ENCODE measurements at places on chromosomes 5 and 9.
A peak's percentile ranks its signal among the peaks of the same experiment; 100 is the strongest.

DNA sequence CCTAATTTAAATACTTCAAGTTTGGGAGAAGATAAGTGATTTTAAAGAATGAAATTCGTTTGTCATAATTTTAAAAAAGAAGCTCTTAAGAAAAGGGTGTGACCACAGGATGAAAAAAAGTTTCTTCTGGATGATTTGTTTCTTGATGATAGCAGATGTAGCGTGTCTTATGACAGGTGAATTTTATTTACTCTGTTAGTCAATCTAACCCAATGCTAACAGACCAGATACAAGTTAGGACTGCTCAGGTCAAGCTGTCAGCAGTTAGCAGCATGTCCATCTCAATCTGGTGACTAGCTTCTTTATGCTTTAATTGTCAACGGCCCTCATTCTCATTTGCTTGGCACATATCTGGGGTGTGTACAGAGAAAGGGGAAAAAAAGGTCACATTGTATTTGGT is 456.0 kb downstream of the BNC2 start:
- no peak for DNase-seq

DNA sequence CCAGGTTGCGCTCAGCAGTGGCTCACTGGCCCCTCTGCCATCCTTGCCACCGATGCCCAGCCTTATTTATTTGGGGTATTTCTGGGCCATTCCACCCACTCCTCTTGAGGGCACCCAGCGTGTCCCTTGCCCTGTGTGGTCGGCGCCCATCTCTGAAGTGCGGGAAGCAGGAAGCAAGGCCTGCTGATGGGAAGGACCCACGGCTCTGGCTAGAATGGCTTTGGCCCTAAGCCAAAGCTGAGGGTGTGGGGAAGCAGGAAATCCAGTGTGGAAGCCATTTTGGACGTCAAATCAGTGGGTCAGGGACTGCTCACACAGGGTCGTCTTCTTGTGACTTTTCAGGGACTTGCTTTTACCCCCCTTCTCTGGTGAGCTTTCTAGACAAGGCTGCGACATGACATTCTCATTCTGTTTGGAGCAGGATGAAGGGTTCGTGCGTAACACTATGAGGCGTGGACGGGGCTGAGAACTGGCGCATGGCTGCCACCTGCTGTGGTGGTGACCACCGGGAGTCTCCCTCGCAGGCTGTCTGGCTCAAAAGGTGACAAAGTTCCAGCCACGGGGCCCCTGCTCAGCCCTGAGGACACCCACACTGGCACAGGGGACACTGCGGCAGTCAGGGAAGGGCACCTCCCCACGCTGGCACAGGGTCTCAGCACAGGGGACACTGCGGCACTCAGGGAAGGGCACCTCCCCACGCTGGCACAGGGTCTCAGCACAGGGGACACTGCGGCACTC is 50.7 kb upstream of the NKD2 start:
- DNase-seq = no peak

DNA sequence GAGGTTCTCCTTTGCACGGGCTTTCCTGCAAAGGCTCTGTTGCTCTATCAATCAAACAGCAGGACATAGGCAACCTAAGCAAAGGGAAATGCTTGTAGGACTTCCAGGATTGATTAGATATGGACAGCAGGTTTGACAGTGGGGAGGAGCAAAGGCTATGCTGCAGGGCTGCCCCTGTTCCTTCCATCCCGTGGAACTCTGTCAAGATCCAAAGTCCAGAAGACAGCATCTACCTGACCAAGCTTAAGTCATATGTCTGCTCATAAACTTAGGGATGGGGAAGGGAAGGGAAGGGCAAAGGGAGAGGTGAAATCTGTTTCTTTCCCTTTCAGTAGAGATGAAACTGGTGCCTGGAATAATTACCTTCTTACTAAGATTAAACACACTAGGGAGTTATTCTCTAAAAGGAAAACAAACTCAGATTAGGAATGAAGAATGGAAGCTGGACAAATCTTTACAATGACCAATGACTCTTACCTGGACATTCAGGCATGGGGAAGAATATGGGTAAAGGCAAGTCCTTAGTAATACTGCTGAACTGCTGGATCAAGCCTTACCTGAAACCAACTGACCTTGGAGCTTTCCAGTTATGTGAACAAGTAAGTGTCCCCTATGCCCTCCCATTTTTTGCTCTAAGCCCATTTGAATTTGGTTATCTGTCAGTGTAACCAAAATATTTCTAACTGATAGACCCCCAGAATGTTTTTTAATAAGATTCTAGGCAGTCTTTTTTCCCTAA is 8.4 kb upstream of the ACOT12 start:
- DNase-seq = no peak

- peak; percentile 4 for DNase-seq
Observed at GRCh38 chr9:125142560-125143376, 560 bp downstream of the SCAI start.

DNA sequence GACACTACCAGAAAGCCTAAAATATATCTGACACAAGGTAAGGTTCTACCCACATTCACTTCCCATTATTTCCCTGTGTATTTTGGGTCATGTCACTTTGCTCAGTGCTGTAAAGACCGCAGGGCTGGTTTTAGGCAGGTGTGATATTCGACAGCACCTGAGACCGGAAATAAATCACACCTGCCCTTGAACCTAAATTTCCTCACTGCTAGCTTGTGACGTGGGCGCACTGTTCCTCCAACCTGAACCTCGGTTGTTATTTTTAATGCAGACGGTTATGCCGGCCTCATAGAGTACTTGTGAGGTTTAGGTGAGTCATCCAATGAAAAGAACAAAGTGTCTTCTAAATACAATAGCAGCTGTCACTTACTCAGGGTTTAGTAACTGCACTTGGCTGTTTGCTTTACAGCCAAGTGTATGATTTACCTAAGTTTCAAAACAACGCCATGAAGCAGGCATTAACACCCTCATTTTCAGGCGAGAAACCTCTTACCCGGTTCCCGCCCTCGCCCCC is 20.7 kb upstream of the ZNF782 start:
- peak; percentile 37 for DNase-seq

DNA sequence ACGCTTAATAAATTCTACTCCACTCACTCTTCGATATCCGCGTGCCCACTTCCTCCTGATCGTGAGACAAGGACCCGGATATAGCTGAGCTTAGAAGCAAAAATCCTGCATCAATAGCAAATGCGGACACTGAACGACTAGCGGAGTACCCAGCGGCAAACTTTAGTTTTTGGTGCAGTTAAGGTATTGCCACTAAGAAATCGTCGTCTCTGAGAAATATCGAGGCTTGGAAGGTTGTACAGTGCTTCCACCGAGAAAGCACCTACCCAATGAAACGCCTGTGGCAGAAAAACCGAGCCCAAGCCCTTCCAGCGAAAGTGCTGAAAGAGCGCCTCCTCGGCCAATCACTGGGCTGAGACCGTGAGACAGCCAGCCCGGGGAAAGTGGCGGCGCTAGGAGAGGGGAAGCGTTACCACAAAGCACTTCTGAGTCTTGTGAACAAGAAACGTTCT is 32.2 kb downstream of the ANXA2R start:
- peak; percentile 71 for DNase-seq

GRCh38 chr9:78470741-78471140 is 173.8 kb downstream of the PSAT1 start:
- DNase-seq = no peak

DNA sequence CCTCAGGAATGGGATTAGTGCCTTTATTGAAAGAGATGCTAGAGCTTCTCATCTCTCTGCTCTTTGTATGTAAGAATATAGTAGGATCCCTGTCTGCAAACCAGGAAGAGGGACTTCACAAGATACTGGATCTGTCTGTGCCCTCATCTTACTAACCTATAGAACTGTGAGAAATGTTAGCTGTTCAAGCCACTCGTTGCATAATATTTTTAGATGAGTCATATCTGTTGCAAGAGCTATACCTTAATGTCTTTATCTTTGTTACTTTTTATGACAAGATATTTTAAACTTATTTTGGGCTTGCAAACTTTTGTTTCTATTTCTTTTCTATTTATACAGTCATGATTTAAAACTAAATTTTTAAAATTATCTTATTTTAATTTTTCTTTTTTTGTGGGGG is 1296.8 kb upstream of the CDH6 start:
- no peak for DNase-seq

DNA sequence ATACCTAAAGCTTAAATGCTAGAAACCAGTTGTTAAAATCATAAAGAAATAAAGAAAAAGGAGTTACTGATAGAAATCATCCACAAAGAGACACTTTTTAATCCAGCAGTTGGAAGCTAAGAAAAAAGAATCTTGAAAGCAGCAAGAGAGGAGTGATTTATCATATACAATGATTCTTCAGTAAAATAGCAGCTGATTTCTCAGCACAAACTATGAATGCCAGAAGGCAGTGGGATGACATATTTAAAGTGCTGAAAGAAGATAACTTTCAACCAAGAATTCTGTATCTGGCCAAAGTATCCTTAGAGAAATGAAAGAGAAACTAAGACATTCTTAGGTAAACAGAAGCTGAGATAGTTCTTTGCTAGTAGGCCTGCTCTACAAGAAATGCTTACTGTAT is 366.0 kb downstream of the HTR1A start:
- DNase-seq = no peak

DNA sequence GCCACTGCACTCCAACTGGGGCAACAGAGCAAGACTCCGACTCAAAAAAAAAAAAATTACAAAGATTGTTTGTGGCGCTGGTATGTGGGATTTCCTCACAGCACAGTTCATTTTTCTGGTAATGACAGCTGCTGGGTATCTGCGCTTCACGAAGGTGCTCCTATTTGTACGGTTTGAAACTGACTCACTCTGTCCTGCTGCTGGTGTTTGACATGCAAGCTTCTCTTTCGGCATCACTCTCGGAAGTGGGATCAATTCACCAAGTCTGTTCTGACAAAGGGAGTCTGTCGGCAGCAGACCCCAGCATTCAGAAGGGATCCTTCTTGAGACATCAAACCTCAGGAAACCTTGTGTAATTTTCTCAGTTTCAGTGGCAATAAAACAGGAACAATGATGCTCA is 26.3 kb downstream of the MAML1 start:
- DNase-seq = no peak
